Subcutaneous preadipocyte (primary cell): ENCODE measurements at places on chromosomes 7 and 10. TPM values are rescaled to one million over a fixed set of nuclear protein-coding genes. Genes with fewer than 3 reads are reported as not detected.

The ANKRD61 gene
- total RNA-seq, result not detected in 2 replicates

The TMEM196 gene
- total RNA-seq, result not detected in 2 replicates

The PAXIP1 gene
- total RNA-seq, result 7.0 and 11.9 TPM in 2 replicates

The PHKG1 gene
- total RNA-seq, result 1.2 and 1.8 TPM in 2 replicates

The ZNF786 gene
- total RNA-seq, result 4.4 and 7.4 TPM in 2 replicates

The ZNF775 gene
- total RNA-seq, result 3.7 and 4.9 TPM in 2 replicates

The IGF2BP3 gene
- 16.5 and 76.8 TPM in 2 replicates for total RNA-seq

The IDI1 gene
- total RNA-seq, result 112 and 135 TPM in 2 replicates

The OPN1SW gene
- total RNA-seq, result not detected in 2 replicates

The GDF2 gene
- not detected in 2 replicates for total RNA-seq

The TMEM140 gene
- 3.9 and 7.7 TPM in 2 replicates for total RNA-seq

The WEE2 gene
- not detected in 2 replicates for total RNA-seq

The SEPHS1 gene
- total RNA-seq, result 20.6 and 29.1 TPM in 2 replicates

The NUTM2E gene
- under 0.01 TPM in 1 of 2 replicates, not detected in the other for total RNA-seq

The SRGN gene
- total RNA-seq, result 25.7 and 49.1 TPM in 2 replicates

The HYAL4 gene
- not detected in 2 replicates for total RNA-seq

The ACHE gene
- under 0.01 TPM in 1 of 2 replicates, not detected in the other for total RNA-seq

The SPDYE1 gene
- total RNA-seq, result under 0.01 TPM in 1 of 2 replicates, not detected in the other

The CACNB2 gene
- 11.1 and 12.5 TPM in 2 replicates for total RNA-seq

The PRRT4 gene
- under 0.01 TPM in 1 of 2 replicates, not detected in the other for total RNA-seq

The SAMD9 gene
- 18.4 and 19.4 TPM in 2 replicates for total RNA-seq

The ITIH2 gene
- total RNA-seq, result not detected in 2 replicates

The MRLN gene
- not detected in 2 replicates for total RNA-seq

The GLI3 gene
- total RNA-seq, result 11.5 and 11.8 TPM in 2 replicates

The CFAP69 gene
- total RNA-seq, result 7.7 and 8.8 TPM in 2 replicates

The DYNC1I1 gene
- total RNA-seq, result 0.73 and 1.6 TPM in 2 replicates

The TAS2R41 gene
- not detected in 2 replicates for total RNA-seq

The RHOBTB1 gene
- 5.5 and 11.8 TPM in 2 replicates for total RNA-seq

The HIF1AN gene
- 7.3 and 11.5 TPM in 2 replicates for total RNA-seq

The HOXA9 gene
- 8.8 and 15.2 TPM in 2 replicates for total RNA-seq
